ENCODE measurements at places on chromosomes 5 and 9.

GRCh38 chr5:176673651-176674583 lies 26.6 kb downstream of the TSPAN17 start:
- no peak for DNase-seq

DNA sequence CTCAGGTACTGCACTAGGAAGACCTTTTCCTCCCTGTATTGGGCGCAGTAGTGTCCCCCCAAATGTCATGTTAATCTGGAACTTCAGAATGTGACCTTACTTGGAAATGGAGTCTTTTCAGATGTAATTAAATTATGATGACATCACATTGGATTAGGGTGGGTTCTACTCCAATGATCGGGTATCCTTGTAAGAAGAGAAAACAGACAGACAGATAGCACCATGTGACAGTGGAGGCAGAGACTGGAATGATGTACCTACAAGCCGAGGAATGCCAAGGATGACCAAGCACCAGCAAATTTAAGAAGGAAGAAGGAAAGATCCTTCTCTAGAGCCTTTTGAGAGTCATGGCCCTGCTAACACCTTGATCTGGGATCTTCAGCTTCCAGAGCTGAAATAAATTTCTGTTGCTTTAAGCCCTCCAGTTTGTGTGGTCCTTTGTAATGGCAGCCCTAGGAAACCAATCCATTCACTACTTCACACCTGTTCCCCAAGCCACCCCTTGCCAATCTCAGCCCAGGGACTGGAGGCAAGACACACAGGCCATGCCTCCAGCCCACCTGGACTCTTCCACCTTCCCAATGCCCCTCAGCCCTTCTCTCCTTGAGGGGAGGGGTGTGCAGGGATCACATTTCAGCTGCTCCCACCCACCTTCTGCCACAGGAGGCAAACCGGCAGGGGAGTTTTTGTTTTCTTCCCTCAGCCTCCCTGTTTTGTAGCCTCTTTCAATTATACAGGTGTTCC lies 1.6 kb downstream of the CCNJL start:
- no peak for DNase-seq

DNA sequence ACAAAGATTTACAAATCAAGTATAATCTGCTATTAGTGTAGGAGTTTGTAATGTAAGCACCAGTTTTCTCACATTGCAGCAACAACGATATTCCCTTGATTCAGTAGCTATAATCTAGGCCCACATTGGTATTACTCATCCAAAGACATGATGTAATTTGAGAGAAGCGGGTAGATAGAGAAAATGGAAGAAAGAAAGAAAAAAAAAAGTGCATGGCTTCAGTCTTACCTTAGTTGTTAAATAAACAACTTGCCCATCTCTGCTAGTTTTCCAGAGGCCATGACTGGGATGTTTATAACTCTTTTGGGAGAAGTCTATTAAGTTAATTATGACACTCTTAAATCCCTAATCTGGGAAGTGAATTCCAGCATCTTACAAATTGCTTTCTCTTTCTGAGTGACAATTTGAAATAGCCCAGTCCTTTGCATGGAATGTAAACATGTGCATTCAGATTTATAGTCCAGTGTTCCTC lies 2.8 kb downstream of the MELK start:
- peak; percentile 76 for DNase-seq

DNA sequence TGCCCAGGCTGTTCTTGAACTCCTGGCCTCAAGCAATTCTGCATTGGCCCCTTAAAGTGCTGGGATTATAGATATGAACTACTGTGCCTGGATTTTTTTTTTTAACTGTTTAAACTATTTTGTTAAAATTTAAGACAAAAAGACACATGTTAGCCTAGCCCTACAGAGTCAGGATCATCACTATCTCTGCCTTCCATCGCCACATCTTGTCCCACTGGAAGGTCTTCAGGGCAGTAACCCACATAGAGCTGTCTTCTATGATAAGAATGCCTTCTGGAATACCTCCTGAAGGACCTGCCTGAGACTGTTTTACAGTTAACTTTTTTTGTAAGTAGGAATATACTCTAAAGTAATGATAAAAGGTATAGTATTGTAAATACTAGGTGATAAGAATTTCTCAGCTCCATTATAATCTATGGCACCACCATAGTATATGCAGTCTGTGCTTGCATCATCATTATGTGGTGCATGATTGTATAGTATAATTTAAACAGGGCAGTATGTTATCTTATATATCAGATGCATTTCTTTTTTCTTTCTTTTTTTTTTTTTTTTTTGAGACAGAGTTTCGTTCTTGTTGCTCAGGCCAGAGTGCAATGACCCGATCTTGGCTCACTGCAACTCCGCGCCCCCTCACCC lies 52.7 kb downstream of the DENND4C start:
- no peak for DNase-seq

DNA sequence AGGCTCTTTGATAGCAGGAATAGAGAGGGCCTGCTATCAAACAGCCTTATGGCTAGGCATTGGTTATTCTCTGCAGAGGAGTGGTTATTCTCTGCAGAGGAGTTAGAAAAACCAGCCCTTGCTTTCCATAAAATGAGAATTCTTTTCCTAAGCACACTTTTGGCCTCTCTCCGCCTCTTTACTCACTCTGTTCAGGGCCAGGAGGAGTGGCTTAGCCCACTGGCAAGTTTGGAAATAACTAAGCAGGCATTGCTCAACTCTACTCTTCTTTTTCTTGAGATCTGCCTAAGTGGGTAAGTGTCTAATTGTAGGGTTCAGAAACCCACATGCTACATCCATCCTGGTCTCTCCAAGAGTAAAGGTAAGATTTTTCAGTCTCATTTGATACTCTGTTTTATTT lies 341.7 kb downstream of the KIAA0825 start:
- peak; percentile 19 for DNase-seq

- DNase-seq: no peak
Measured at GRCh38 chr9:135608999-135609317, 30.4 kb downstream of the GLT6D1 start.

DNA sequence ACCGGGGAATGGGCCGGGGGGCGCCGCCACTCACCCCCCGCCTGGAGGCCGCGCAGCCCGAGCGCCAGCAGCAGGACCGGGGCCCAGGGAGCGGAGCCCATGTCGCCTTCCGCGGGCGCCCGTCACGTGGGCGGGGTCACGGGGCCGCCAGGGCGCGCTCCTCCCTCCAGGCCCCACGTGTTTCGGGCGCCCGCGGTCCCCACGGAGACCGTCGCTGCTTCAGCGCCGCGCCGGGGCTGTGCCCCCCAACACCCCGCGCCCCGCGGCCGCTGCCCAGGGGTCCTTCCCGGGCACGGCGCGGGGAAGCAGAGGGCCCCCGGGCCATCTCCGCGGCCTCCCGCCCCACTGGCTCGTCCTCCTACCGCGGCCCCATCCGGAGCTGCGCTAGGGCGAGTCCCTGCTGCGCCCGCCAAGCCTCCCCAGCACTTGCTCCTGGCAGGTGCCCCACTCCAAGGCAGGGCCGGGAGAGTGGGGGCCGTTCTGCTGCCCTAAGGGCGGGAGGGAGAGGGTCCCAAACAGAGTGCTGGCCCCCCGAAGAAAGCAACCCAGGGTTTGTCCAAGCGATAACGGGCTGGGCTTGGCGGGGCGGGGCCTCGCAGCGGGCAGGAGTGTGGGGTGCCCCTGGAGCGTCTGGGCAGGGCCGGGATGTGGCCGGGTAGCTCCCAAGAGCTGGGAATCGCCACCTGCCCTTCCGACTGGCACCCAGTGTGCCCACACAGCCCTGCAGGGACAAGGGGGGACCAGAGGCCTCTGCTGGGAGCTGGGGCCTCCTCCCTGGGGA lies at the start of gene DPP7:
TSS of gene DPP7 (minus strand) at position 121 of the 781 bp plus-strand sequence. CDS start at position 101, 20 bp downstream.
- DNase-seq: peak; percentile 38

DNA sequence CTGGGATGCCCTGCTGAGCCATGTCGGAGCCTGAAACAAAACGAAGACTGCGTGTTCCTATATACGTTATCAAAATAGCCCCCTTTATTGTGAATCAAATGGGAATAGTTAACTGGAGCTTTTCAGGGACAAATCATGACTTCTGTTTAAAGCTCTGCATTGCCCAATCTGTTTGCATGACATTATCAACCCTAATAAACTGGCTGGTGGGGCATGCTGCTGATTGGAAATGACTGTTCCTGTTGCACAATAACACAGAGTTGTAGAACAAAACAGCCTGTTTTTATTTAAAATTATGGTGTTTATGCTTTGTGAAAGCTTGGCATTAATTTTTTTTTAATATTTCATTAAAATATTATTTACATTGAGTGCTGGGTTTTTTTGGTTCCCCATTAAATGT lies 215.5 kb downstream of the TMEM167A start:
- peak; percentile 67 for DNase-seq

GRCh38 chr9:104774132-104774531 lies 10.2 kb downstream of the NIPSNAP3B start:
- no peak for DNase-seq

GRCh38 chr9:90552317-90552716 lies 90.3 kb downstream of the DIRAS2 start:
- no peak for DNase-seq
